ENCODE measurements at places on chromosomes 1 and 21.
A peak's percentile ranks its signal among the peaks of the same experiment; 100 is the strongest.

- no peak for ATAC-seq
Measured at GRCh38 chr1:32496127-32496526, 31.3 kb downstream of the ZBTB8B start.

DNA sequence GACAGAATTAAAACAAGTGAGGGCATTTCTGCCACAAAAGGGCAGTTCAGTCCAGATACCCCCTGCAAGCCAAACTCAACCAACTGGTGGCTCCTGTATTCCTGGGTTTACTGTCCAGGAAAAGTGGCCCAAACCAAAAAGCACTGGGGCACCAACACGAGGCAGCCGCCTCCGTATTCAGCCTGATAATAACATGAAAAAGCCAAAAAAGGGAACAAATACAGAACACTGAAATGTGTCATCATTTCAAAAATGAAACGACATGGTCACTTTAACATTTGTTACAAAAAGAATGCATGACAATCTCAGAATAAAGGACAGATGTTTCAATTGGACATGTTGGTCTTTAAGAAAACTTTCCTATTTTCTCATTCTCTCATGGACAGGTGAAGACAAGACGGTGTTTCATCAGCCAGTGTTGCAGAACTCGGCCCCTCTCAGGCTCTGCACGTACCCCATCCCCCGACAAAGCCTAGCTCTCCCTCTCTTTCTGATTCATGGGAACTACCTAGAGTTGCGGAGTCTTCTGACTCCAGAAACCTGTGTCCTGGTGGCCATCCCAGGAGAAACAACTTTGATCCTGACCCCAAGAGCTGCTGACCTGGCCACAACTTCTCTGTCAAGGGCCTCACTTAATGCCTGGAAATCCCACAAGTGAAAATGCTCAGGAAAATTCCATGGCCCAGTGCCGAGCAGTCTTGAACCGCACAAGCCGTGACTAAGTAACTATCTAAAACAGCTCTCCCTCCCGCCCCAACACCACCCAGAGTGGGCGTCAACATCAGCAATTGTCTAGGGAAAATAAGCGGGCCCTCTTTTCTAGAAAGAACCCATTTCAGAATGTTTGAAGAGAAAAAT is 27.1 kb downstream of the ZBTB17 start:
- peak; percentile 7 for ATAC-seq

DNA sequence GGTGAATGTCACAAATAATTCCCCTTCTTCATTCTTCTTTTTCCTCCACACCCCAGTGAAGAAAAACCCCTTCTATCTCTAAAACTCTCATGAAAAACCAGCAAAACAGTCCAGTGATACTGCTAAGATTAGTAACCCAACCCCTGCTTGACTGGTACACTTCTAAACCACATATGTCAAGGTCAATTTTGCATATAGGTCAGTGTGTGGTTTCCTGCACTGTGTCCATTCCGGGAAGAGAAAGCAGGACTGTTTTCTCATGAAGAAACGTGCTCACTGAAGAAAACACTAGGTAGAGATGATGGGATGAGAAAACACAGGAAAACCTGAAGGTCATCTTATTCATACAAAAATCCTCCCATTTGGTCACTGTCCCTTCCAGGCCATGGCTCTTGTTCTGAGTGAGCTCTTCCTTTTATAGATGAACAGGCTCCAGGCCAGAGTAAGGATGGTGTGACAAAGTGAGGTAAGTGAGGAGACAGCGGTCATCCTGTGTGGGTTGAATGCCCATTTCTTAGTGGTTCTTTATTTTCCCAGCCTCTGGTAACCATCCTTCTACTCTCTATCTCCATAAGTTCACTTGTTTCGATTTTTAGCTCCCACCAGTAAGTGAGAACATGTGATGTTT is 122.7 kb downstream of the FASLG start:
- ATAC-seq: peak; percentile 92

DNA sequence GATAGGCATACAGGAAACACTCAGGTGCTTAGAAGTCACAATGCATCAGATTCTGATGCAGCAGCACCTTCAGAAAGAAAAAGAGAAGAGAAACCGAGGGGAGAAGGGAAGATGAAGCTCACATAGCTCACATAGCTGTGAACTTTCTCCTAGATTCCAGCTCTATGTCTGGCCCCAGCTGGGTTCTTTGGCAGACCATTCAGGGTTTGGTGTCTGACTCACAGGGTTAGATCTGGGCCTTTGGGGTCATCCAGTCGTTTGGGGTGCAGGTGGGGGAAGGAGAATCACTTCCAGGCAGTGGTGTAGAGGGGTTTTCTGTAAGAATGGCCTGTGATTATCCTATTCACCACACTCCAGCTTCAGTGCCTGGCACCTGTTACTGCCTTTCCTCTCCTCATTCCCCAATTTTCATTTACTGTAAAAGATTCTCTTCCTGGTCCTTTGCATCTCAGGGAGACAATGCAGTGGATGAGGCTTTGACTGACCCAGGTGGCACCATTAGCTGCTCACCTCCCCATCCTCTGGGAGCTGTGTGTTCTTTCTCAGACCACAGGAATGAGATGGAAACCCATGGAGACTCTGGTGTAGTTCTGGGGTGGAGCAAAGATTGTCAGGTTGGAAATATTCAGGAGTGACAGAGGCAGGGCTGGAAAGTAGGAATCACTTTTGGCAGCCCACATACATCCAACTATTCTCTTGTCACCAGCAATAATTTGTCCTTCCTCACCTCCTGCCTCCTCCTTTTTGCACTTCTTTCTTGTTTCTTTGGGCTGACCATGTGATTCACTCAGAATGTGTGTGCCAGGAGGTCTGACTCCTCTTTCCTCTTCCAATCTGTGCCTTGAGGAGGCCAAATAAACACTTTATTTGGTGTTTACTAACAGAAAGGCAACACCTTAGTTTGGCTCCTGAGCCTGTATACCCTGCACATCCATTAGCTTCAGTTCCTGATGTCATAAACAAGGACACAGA is 103.3 kb downstream of the PAPPA2 start:
- ATAC-seq: no peak
